ENCODE measurements at places on chromosomes 3 and 15.

DNA sequence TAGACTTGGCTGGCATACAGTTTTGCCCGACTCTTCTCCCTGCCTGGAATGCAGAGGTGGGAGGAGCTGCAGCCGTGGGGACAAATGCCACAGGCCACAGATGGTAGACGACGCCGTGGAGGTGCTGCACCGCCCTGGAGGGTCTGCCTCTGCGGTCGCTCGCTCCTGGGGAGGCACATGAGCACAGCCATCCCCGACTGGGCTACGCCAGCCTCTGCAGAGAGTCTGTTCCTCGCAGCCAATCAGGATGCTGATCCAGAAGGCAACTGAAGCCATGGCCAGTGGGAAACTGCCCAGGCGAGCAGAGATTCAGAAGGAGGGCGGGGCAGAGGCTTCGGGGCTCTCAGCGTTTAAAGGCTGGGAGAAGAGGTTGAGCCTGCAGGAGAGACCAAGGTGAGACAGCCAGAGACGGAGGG is 11.9 kb upstream of the LRRC15 start:
- no peak for DNase-seq

- no peak for DNase-seq
Observed at GRCh38 chr15:39828374-39828931, 45.8 kb upstream of the FSIP1 start.

- DNase-seq, result no peak
Observed at GRCh38 chr3:11907667-11908660, 61.3 kb upstream of the TAMM41 start.

GRCh38 chr3:107911337-107912000 is 179.4 kb downstream of the CD47 start:
- no peak for DNase-seq

Data from NCI-H1048 (cell line).